ENCODE measurements at places on chromosomes 5 and 9.

DNA sequence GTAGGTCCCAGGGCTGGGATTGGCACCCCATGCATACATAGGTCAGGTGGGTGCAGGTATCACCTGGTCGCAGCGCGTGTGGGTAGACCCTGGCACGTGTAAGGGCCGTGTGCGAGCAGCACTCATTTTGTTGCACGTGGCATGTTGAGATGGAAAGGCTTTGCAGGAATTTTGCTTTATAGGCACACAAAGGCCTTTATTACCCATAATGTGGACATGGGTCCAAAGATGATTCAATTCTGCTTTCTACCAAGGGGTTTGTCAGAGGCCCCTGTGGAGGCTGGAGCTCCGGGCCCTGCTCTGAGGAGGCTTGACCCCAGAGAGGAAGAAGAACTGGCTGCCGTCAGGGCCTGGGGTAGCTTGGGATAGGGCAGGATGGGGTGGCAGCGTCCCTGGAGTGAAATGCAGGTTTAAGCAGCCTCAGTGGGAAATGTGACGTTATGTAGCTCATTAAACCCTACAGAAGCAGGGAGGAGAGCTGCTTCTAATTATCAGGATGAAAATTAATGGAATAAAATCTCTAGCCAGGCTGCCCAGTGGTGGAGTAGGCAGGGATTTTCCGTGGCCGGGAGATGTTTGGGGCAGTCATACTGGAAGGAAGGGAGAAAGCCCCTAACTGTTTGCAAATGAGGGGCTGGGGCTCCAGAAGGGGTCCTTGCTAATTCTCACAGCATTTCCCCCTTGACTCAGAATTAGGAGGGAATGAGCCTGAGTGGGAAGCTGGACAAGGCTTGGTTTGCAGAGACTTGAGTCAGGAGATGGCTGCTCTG is 103.3 kb upstream of the PITX1 start:
- no peak for DNase-seq

GRCh38 chr9:120913647-120914264 is 12.8 kb downstream of the TRAF1 start:
- DNase-seq = no peak

GRCh38 chr9:92292338-92293074 is 991 bp downstream of the IARS1 start:
- no peak for DNase-seq

- DNase-seq = no peak
These were observed 174.0 kb upstream of the ZNF618 start for GRCh38 chr9:113701774-113702755.

DNA sequence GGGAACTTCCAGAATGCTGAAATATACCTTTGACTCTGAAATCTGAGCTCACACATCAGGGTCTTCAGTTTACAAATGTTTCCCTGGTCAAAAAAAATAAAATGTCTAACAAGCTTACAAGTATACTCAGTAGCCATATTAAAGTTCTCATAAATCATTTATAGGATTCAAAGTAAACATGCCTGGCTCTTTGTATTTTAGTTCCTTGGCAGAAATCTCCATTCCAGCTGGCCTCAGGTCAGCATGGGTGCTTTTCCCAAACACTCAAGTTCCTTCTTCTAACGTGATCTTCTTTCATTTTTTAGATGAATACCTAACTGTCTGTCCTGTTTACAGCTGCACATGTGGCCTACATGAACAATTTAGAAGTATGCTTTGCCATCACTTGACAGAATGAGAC is 263.2 kb downstream of the GAS1 start:
- DNase-seq = no peak

GRCh38 chr5:81665795-81666194 is 85.1 kb downstream of the SSBP2 start:
- DNase-seq = no peak

DNA sequence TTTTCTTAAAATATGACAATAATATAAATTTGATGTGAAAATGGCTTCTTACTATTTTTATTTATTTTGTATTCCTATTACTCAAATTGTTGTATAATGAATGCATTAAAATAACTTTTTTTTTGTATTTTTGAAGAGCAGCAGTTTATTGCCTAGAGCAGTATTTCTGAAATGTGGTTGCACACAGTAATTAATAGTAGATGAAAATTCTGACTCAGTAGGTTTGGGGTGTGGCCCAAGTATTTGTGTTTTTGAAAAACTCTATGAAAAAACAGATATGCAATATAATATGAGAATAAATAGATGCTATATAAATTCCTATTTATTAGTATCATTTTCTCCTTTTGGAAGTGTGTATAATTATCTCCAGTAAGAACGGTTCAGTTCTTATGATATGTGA is 2225.3 kb upstream of the C9orf72 start:
- no peak for DNase-seq

GRCh38 chr5:97915106-97915505 is 732.1 kb upstream of the RIOK2 start:
- no peak for DNase-seq

DNA sequence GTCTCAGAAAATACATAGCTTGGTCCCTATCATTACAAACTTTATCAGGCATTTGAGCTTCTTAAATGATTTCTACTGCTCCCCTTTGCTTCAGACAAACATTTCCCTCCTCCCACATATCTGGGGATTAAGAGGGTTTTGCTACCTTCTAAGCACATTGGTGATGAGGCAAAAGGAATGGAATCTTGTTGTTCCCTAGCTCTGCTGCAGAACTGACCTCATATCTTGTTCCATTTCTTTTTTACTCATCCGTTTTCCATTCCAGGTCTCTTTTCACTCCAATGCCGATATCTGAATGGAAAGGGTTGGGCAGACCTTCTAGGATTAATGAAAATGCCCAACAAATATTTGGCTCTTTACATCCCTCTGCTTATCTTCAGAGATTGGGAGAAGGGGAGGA is 444.6 kb downstream of the ZNF608 start:
- DNase-seq = no peak

DNA sequence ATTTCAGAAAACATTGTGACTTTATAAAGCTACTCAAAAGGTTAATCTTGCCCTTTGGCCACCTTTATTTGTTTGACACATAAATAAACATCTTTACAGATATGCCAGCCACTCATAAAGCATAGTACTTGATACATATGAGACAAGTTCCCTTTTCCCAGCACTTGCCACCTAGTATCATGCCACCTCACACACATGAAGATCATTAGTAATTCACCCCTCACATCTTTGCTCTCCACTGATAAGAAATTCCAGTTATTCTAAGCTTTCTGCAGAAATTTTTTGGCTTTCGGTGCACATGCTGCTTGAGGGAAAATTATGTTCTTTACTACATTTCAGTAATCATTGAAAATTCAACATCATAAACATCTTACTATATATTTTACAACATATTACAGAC is 59.1 kb downstream of the DEPDC1B start:
- no peak for DNase-seq

DNA sequence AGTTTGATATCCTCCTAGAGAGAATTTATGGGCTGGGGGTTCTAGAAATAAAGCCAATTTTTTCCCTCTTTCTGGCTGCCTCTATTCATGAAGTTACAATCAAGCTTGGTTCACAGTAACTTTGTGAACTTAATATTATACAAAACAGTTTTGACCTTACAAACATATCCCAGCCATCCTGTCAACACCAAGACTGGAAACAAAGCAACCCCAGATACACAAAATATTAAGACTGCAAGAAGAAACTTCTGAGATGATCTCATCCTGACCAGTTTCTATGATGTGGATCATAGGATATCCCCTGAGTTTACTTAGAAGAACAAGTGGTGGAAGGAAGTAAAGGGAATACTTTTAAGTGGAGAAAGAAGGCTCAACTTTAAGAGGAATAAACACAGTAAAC is 28.3 kb upstream of the CER1 start:
- no peak for DNase-seq

DNA sequence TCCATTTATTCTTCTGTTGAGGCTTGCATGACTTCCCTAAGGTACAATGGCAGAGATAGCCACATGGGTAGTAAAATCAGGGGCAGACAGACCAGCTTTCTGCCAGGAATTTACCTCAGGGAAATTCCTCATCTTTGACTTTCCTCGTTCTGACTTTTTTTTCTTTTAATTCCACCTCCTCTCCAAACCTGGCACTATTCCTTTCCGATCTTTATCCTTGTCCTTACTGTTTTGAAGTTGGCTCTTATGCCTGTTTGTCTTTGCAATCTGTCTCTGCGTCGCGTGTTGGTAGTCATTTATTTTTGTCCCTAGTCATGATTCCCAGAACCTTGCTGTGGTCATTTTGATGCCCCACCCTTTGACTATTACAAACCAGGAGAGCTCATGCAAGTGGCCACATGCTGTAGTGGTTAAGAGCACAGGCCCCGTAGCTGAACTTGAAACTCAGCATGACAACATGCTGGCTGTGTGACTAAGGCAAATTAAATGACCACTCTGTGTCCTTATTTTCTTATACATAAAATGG is 19.0 kb downstream of the TMC1 start:
- DNase-seq = no peak

- peak; percentile 80 for DNase-seq
These were observed at the start of gene PGGT1B for GRCh38 chr5:115262321-115263077. Gene PGGT1B (minus strand): TSS chr5:115262877. CDS start chr5:115262851, 26 bp downstream.

- DNase-seq = no peak
These were observed 17.0 kb downstream of the GRXCR2 start for GRCh38 chr5:145855763-145856267.

GRCh38 chr5:12865529-12865928 is 961.3 kb upstream of the CTNND2 start:
- no peak for DNase-seq

GRCh38 chr9:97567894-97568202 is 65.3 kb downstream of the TSTD2 start:
- DNase-seq = peak; percentile 38

- DNase-seq = no peak
These were observed 143.3 kb downstream of the FGF10 start for GRCh38 chr5:44245935-44246334.

DNA sequence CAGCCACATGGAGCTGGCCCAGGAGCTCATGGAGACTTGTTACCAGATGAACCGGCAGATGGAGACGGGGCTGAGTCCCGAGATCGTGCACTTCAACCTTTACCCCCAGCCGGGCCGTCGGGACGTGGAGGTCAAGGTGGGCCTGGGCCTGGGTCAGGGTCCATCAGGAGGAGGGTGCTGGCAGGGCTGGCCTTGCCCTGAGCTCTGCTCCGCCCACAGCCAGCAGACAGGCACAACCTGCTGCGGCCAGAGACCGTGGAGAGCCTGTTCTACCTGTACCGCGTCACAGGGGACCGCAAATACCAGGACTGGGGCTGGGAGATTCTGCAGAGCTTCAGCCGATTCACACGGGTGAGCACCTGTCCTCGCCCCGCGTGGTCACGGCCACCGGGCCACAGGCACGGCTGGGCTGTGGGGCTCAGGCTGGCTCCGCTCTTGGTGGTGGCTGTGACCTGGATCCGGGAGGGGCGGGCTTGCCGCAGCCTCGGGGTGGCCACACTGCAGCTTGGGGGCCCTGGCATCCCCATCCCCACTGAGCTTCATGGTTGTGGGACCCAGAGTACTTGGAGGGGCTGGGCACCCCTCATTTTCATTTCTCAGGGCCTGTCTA is 7.1 kb downstream of the DPP7 start:
- DNase-seq = no peak

Measured in activated CD8-positive, alpha-beta memory T cell treated with anti-CD3 and anti-CD28 coated beads, Interleukin-2, amount 10 ng/mL, durations not matched to agents 7 days and 5 days (primary cell).